ENCODE measurements at places on chromosomes 6 and 20.

GRCh38 chr6:132122871-132123270 is 171.7 kb upstream of the CCN2 start:
- no peak for DNase-seq

GRCh38 chr6:20124545-20124944 is 87.7 kb downstream of the MBOAT1 start:
- no peak for DNase-seq

DNA sequence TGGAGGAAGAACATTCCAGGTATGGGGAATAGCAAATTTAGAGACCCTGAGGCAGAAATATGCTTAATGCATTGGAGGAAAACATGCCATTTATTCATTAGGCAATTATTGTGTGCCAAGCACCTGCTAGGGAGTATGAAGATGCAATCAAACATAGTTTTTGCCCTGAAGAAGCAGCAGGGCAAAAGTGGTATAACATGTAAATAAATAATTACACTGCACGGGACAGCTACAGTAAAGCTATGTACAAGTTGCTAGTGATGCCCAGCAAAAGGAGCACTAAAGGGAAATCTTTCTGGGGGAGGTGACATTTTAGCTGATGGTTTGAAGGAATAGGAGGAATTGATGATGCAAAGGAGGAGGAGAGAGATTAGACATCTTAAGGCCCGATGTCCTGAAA is 624 bp upstream of the TJAP1 start:
- DNase-seq, result no peak

- no peak for DNase-seq
These were observed 10.6 kb upstream of the STX16 start for GRCh38 chr20:58640446-58640845.

- no peak for DNase-seq
These were observed 56.7 kb downstream of the SLC22A23 start for GRCh38 chr6:3400162-3400561.

DNA sequence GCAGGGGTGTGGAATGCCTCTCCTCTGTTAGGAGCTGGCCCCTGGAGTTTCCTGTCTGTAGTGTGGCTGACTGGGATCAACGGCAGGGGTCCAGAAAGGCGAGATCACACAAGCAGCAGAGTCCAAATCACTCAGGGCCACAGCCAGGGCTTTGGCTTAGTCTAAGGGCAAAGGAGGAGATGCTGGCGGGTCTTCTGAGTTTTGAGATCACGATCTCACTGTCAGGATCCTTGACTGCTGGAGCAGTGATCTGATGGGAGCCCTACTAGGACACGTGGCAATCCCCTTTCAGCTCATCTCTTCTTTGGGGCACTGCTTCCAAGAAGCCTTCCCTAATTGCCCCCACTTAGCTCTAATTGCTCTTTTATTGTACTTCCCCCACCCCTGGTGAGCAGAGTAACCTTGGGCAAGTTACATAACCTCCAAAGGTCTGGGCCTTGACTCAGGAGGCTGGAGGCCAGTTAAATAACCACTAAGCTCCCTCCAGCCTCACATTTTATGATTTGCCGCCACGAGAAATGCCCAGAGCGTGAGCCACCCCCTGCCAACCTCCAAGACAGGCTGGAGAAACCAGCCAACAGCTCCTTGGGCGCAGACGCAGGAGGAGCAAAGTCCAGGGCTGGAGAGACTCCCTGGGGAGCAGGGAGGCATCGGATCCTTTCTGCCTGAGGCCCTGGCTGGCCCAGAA is 12.0 kb downstream of the KCNK5 start:
- DNase-seq, result no peak

DNA sequence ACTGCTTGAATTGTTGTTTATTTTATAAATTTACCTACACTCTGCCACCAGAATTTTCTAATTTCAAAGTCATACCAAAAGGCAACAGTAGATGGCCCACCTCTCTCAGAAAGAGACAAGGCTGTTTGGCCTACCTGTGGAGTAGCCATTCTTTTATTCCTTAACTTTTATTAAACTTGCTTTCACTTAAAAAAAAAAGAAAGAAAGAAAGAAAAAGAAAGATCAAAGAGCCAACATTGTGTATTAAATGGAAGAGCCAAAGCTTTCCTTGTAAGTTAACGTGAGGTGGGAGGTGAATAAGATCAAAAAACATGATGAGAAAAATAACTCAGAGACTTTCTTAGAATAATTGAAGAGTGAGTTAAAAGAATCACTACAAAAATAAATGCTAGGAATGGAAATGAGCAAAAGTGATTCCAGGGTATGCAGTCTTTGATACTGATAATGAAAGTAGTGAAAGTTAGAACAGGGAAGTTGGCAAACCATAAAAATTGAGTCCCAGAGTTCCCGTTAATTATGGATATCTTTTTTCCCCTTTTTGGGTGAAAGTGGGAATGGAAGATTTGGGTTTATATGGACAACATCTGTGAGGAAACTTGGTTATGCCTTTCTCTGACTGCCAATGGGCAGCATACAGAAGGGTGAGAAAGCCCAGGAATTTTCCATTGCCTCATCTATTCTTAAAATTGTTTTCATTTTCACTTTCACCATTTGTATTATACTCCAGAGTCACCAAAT is 35.9 kb upstream of the MYB start:
- DNase-seq, result no peak

GRCh38 chr6:150115769-150116168 is 27.1 kb upstream of the PPP1R14C start:
- no peak for DNase-seq

GRCh38 chr6:111068866-111069234 is 18.5 kb upstream of the SLC16A10 start:
- no peak for DNase-seq

DNA sequence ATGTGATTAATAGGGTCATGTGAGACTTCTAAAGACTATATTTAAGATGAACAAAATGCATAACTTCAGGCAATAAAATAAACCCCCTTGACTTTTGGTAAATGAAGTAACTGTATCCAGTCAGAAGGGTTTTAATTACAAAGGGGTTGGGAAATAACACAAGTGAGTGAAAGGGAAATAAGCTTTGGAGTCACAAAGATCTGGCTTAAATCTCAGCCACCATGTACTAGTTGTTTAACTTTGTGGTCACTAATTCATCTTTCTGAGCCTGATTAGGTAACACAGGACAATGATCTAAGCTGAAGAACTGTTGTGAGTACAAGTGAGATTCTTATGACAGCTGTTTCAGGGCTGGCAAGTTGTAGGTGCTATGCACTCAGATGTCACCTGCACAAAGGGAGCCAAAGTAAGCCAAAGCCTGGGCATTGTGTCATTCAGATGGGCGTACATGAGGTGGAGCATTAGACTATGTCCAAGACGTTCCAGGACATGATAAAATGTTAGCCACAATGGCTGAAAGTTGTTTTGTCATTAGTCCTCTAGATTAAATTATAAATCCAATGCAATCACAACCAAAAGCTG is 13.8 kb downstream of the TOMM34 start:
- no peak for DNase-seq

GRCh38 chr20:57753332-57754164 is 43.7 kb upstream of the PMEPA1 start:
- DNase-seq, result no peak

GRCh38 chr20:53202777-53203176 is 230.6 kb downstream of the TSHZ2 start:
- DNase-seq, result no peak

DNA sequence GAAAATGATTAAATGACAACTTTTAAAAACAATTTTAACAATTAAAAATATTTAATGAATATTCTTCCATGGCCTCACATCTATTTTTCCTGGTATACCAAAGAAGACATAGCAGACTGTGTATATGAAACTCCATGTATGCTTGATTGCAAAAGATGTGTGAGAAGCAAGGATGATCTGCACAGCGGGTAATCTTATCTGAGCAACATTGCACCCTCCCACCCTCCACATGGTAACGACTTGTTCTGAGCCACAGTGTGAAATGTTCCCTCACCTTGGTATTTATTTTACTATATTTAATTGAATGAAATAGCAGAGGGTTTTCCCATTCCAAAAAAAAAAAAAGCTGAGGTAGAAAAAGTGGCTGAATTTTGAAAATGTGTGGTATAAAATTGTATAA is 204.4 kb downstream of the SYNE1 start:
- DNase-seq, result no peak

GRCh38 chr6:140828856-140829255 is 1303.9 kb upstream of the GJE1 start:
- no peak for DNase-seq

DNA sequence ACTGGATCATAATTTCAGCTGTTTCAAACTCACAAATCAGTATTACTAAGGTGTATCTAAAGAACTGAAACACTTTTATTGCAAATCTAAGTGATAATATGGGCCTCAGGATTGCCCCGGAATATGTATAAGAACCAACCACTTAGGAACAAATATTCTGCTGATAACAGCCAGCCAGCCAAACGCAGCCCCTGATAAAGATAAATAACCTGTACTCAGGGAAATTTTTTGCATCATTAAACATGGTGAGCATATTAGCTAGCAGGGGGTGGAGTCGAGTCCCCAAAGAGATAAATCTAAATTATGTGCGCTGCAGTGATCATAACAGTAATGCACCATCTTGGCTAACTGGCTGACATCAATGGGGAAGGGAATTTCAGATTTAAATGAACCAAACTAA is 410.2 kb upstream of the MAP3K7 start:
- DNase-seq, result no peak

- DNase-seq, result no peak
These were observed 18.6 kb downstream of the CCDC167 start for GRCh38 chr6:37480951-37481534.

- no peak for DNase-seq
These were observed 248.7 kb downstream of the ZNF217 start for GRCh38 chr20:53344891-53345290.

- no peak for DNase-seq
These were observed 230.3 kb downstream of the TBC1D7 start for GRCh38 chr6:13098006-13098405.

DNA sequence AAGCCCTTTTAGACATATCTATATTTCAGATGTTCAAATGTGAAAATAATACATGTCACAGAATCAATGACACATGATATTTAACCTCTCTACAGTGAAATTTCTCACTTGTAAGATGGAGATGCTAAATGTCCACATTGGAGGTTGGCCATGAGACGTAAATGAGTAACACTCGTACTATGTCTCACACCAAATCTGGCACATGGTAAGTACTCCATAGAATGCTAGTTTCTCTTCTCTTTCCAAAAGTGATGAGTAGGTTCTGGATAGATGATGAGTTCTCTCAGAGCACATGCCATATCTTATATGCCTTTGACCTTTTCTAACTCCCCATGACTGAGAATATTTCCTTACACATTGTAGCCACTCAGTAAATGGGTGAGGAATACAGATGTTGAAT is 17.7 kb downstream of the GFOD1 start:
- DNase-seq, result no peak

DNA sequence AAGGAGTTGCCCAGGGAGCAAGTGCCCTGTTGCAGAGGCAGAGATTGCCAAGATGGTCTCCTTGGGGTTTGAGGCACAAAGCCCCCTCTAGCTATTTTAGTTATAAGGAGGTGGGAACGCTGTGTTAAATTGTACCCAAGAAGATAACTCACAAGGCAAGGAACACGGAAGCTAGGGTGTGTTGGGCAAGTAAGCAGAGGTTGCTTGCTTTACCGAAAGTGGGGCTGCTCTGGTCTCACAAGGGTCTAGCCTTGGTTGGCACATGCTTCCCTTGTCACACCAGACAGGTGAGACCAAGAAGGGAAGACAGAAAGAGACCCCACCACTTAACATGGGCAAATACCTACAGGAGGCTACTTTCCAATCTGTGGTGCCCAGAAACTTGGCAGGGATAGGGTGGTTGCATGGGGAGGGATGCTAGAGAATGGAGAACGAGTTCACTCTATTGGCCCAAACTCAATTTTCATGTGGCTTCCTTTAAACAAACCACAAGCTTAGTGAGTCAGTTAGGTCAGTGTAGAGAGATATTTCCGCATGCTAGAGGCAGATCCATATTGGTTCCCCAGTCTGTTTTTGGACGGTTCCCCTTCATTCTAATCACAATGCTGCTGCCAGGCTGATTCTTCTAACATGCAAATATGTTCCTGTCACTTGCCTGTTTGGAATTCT is 42.4 kb downstream of the PLAGL1 start:
- no peak for DNase-seq

DNA sequence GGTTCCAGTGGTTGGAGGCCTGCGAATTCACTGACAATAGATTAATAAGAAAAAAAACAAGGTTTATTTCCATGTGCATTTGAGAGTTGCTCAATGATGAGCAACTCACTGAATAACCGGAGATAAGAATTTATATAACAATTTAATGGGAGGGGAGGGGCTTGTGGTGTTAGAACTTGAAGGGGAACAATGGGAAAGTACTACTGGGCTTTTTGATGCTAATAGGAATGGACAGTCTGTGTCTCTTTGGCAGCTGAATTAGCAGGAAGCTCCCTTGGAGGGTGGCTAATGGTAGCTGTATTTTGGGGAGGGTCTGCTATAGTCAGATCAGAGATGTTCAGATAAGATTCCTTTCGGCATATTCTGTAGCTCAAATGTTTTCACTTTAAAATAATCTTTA is 62.4 kb upstream of the GMDS start:
- no peak for DNase-seq

GRCh38 chr6:137496909-137497720 is 2.9 kb upstream of the OLIG3 start:
- no peak for DNase-seq

- no peak for DNase-seq
These were observed 2.1 kb downstream of the WFDC8 start for GRCh38 chr20:45576995-45577394.

GRCh38 chr20:9269280-9269971 is 200.5 kb downstream of the PLCB4 start:
- DNase-seq, result no peak

DNA sequence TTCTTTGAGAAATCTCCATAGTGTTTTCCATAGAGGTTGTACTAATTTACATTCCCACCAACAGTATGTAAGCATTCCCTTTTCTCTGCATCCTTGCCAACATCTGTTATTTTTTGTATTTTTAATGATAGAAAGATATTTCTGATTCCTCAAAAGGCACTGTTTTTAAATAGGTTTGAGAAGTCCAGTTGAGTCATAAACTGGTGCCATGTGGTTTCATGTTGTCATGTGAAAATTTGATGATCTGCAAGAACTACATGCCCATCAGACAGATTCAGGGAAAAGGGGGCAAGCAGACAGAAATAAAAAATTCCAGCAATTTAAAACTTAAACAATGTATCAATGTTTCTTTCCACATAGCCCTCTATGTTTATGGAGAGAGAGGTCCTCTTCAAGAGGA is 227.5 kb downstream of the KCNQ5 start:
- DNase-seq, result no peak

DNA sequence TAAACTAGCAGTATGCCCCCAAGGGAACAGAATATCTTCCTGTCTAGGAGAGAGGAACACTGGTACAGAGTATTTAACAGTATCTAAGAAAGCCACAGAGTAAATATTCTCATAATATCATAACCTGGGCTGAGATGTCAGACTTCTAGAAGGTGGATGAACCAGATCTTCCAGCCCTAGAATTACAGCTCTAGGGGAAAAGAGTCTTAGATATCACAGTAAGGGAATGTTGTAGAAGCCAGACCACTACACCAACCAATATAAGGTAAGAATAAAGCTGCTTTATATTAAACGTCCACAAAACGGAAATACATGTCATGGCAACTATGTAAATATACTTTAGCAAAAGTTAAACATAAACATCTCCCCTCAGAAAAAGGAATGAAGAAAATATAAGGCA is 12.4 kb downstream of the SERINC1 start:
- DNase-seq, result no peak

All from stimulated activated CD8-positive, alpha-beta memory T cell treated with anti-CD3 and anti-CD28 coated beads, Interleukin-7, amount 100 ng/mL, for 48 hours (primary cell).